ENCODE measurements at places on chromosomes 5 and 9.

- DNase-seq = no peak
These were observed 185.0 kb downstream of the SREK1 start for GRCh38 chr5:66329078-66329477.

DNA sequence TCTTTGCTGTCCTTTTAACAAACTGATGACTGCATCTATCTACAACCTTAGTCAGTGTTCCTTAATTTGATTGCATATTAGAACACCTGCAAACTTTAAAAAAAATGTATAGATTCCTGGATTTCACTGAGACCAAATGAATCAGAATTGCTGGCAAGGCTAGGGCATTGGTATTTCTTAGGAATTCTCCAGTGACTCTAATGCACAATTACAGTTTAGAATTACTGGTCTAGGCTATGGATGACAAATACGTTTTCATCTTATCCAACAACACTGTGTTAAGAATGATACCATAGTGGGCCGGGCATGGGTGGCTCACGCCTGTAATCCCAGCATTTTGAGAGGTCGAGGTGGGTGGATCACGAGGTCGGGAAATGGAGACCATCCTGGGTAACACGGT lies 545.9 kb upstream of the RIOK2 start:
- DNase-seq = no peak

GRCh38 chr5:171336521-171337209 lies 27.6 kb downstream of the TLX3 start:
- peak; percentile 54 for DNase-seq

DNA sequence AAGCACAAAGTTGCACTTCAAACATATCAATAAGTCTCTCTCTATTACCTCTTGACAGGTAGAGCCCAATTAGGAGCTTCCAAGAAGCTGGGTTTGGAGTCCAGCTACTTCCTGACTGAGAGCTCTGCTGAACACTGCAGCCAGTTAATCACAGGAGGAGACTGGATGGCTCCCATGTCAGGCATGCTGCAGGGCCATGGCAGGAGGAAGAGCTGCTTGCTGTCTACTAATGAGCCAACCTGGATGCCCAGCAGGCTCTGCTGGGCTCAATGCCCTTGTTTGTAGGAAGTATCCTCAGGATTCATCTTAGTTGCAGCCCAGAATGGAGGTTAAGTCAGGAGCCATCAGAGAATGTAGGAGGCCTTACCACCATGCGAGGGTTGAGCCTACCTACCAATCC lies 91.9 kb downstream of the TMEM215 start:
- DNase-seq = no peak

GRCh38 chr5:55989860-55990259 lies 4.9 kb downstream of the IL6ST start:
- no peak for DNase-seq

DNA sequence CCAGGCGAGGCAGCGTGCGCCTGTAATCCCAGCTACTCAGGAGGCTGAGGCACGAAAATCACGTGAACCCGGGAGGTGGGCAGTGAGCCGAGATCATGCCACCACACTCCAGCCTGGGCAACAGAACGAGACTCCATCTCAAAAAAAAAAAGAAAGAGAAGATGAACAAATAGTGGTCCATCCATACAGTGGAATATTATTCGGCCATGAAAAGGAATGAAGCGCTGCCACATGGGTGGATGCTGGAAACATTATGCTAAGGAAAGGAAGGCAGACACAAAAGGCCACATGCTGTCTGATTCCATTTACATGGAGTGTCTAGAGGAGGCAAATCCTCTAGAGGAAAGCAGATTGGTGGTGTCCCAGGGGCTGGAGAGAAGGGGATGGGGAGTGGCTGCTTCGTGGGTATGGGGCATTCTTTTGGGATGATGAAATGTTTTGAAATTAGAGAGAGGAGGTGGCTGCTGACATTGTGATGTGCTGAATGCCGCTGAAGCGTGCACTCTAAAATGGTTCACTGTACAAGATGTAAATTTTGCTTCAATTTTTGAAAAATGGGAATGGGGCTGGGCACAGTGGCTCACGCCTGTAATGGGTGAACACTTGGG lies 17.0 kb downstream of the PLPP7 start:
- no peak for DNase-seq
